ENCODE measurements at places on chromosomes 6 and 20.
A peak's percentile ranks its signal among the peaks of the same experiment; 100 is the strongest.

DNA sequence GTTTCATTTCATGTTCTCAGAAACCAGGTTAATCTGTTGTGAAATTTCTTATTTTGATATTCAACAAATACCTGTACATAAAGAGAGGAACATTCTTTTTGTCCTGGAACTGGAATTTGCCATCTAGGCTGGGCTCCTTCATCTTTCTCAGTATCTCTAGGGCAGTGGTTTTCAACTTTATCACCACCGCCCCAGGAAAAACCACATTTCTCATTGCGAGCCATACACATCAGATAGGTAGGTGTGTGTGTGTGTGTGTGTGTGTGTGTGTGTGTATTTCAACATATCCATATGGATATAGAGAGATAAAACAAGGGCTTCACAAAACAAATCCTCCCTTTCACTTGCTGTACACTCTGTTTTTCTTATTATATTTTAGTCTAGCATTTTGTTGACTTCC is 24.1 kb downstream of the BFSP1 start:
- DNase-seq, result no peak

DNA sequence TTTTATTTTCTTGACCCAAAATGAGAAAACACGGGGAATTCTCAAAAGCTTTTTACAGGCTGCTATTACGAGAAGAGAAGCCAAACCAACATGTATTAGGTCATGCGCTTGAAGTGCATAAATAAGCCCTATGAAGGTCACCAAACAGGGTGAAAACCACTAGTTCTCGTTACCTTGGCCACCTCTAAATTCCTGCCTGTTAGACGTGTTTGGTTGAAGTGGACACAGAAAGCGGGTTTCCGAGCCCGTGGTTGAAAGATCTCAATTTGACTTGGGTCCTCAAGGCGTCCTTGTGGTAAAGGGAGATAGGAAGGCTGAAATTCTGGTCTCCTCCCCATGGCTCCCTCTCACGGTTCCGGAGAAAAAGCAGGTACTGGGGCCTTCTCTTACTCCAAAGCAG is 6.2 kb downstream of the EYA2 start:
- DNase-seq, result no peak

GRCh38 chr20:21074605-21075336 is 31.4 kb downstream of the LINC00237 start:
- peak; percentile 28 for DNase-seq

GRCh38 chr6:30749554-30750378 is 5.4 kb upstream of the IER3 start:
- DNase-seq, result peak; percentile 89

GRCh38 chr20:60138256-60139220 is 180.3 kb downstream of the CDH26 start:
- no peak for DNase-seq

- DNase-seq, result no peak
Observed at GRCh38 chr20:37316116-37316774, 26.8 kb downstream of the MANBAL start.

DNA sequence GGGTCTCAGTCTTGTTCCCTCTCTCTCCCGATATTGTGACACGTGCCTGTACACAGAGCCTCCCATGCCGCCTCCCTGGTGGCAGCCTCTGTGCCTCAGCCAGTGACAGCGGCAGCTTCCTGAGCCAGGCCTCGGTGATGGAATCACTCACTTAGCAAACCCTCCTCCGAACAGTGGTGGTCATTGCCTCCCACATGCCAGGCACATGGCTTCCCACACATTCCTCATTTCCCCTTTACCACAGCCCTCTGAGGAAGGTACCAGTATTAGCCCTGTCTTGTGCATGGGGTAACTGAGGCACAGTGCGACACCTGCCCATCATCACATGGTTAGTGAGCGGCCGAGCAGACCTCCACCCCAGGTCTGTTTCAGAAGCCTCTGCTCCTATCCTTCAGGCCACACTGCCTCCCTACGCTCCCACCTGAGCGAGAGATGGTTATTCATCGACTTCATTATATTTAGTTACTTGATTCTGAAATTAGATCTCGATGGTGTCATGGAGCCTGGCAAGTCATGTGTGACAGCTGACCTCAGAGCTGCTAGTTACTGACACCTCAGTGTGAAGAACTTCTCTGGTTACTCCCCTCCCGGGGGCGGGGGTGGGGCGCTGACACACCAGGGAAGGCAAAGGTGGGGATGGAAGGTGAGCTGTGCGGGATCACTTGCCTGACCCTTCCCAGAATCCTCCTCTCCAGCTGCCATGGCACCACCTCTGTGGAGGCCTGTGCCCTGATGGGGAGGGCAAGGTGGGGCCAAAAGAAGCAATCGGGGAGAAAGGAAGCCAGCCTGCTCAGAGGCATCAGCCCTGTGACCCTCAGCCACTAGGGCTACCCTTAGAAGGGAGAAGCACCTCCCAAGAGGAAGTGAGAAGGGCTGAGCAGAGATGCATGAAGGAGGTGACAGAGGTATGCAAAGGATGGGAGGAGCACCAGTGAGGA is 17.9 kb downstream of the MDGA1 start:
- no peak for DNase-seq

GRCh38 chr20:63966172-63966943 is 3.4 kb downstream of the ZNF512B start:
- DNase-seq, result no peak

DNA sequence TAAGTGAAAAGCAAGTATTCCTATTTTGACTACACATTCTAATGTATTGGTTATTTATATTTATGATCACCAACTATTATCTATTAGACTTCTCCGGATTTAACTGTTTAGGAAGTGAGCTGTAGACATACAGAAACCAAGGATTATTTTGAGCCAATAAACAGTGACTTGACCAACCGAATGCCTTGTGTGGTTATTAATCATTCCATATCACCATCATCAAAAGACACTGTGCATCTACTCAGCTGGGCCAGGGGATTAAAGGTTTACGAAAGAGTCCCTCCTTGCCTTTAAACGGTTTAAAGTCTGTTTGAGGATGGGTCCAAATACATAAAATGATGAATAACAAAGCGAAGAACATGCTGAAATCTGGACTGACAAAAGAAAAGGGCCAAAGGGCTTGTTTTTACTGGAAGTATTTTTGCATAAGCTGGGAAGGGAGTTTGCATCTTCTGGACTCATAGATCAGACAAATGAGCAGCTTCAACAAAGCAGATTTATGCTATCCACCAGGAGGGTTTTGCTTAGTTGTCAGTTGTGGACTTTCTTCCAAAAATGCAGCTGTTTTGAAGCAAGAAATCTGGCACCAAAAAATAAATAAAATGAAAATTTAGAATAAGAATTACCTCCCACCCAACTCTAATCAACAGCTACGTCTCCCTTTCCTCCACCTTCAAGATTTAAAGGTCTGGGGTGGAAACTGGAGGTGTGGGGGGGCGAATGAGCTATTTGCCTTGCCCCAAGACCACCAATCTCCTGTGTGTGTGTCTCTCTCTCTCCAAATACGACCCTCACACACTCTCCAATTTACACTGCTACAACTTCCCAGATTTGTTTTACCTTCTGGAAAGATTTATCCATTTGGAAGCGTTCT is 33.6 kb upstream of the ID4 start:
- DNase-seq, result no peak

DNA sequence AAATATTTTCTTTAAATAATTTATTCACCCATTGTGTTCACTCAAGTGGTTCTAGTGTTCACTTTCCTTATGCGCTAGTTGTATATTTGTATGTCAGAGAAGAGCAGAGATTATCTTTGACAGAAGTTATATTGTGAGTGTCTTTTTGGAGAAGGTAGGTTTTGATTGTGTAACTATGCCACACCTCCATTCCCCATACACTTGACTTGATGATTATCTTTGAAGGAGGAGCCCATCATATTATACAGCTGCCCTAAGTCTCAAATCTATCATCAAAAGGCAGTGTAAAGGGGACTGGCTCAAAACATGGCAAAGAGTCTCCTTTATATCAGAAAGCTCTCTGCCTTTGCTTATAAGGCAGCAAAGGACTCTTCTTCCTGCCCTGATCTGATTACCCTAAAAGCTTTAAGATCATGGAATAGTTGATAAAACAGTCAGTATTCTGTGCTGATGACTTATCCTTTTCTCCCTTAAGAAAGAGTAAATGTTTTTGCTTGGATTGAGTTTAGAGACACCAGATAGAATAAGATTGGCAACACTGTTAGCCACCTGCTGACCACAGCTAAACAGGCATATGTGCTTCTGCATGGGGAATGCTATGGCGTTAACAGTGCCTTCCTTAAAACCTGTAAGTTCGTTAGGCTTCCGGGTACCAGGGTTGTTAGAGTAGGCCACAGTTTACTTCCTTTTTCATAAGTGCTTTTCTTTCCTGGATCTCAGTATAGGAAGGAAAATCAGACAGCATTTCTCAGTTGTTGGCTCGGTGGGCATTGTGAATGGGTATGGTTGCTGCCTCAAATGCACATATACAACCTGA is 22.6 kb downstream of the TOP1 start:
- DNase-seq, result no peak

DNA sequence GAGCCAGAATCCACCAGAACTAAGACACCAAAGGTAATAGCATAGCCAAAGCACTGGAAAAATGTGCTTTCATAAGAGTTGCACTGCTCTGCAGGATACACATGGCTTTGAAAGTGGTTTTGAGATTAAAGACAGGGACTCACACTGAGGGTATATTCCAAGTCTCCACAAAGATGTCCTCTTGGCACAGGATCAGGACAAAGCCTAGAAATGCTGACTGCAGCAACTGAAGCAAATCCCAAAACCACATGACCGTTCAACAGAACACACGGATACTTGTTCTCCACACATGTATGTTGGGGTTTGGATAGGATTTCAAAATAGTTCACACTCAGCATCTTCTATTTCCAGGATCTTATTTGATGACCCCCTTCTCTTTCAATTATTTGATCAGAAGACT is 364.3 kb upstream of the HSF2 start:
- DNase-seq, result no peak

DNA sequence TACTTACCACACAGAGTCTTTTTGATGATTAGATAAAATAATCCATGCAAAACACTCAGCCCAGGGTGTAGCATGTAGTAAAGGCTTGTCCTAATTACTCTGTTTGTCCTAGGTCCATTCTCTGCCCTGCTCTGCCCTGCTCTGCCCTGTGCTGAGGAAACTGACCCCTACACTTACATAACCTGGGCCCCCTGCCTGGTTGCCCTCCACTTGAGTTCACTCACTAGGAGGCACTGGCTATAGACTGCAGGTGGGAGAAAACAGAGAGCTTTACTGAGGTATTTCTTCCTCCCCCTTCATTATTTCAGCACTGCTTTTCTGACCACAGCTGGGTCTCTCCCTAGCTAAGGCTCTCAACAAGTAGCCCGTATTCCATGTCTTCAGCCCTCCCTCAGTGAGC is 70.9 kb upstream of the TBX18 start:
- no peak for DNase-seq

GRCh38 chr6:87972279-87972678 is 75.4 kb upstream of the SPACA1 start:
- no peak for DNase-seq

DNA sequence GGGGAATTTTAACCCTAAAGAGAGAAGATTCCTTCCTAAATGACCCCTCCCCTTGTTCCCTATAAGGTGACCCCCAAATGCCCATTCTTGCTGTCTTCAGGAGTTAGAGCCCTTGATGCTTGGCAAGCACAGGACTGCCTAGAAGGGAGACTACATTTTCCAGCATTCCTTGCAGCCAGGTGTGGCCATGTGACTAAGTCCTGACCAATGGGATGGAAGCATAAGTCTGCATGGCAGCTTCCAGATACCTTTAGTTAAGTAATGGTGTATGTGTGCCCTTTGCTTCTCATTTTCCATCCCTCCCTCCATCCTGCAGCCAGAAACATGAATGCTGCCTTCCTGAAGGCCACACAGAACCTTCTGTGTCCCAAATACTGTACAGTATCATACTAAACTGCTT is 5.5 kb downstream of the BFSP1 start:
- peak; percentile 58 for DNase-seq

GRCh38 chr20:42097741-42098140 is 479.6 kb upstream of the CHD6 start:
- no peak for DNase-seq

GRCh38 chr6:134245706-134246105 is 72.2 kb downstream of the SGK1 start:
- no peak for DNase-seq

- DNase-seq, result no peak
Observed at GRCh38 chr6:40268166-40268565, 319.0 kb downstream of the LRFN2 start.

GRCh38 chr20:38219006-38219950 is 41.3 kb downstream of the KIAA1755 start:
- DNase-seq, result no peak

DNA sequence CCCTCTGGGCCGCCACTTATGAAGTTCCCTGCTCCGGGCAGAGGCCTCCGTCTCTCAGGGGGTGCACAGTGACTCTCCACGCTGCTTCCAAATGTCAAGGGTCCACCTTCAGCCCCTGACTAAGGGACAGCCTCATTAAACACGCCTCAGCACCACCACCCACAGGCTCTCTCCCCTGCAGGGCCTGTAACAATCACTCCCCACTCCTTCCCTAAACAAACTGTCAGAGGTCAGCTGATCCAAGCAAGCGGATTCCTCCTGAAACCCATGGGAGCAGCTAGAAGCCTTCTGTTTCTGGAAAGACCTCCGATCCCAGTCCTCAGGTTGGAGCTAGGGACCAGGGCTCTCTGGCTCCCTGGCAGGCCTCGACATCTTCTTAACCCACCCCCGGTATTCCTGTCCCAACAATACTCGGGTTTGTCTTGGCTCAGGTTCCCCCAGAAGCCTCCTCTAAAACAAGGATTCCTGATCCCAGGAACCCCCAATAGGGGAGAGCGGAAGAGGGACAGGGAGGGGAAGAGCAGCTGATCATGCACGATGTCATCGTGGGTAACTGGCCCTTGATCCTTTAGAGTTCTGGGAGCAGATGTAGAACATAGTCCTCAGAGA is 181.0 kb downstream of the ZNF217 start:
- DNase-seq, result no peak

GRCh38 chr20:14720251-14720650 is 382.8 kb upstream of the FLRT3 start:
- no peak for DNase-seq

GRCh38 chr6:29777310-29777709 is 50.3 kb upstream of the HLA-G start:
- DNase-seq, result no peak

DNA sequence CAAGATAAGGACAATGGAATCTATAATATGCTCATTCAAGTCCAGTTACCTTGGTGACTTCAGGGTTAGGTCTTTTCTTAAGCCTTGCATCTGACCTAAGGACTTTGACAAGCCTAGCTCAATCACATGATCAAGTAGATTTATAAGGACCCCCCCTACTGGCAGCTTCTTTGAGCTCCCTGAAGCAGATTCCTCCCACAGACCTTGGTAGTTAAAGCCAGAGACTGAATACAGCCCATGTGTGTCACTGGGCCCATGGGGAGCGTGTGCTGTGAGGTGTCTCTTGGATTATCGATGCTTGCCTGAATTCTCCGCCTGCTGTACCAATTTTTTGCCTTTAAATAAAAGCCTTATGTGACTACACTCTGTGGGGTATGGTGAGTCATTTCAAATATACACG is 372.7 kb upstream of the RGS17 start:
- DNase-seq, result peak; percentile 32

DNA sequence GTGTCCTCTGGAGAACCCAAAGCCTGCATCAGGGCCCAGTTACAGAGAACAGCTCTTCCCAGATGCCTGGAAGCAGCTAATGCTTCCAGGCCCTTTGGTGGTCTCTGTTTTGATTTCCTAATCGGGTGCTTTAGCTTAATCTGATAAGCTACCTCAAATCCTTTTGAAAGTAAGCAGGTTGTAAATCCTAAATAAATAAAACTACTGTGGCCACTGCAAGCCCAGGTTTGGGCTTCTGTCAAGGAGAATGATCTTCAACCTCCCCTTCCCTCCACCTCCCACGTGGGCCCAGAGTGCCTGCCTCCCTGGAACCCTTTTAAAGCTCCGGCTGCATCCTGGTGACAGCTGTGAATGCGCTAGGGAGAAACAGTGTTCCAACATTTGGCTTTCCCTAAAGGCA is 25.2 kb upstream of the FYN start:
- DNase-seq, result no peak

All from HCT116 (cell line).